ENCODE measurements at places on chromosomes 4 and X.
A peak's percentile ranks its signal among the peaks of the same experiment; 100 is the strongest.

DNA sequence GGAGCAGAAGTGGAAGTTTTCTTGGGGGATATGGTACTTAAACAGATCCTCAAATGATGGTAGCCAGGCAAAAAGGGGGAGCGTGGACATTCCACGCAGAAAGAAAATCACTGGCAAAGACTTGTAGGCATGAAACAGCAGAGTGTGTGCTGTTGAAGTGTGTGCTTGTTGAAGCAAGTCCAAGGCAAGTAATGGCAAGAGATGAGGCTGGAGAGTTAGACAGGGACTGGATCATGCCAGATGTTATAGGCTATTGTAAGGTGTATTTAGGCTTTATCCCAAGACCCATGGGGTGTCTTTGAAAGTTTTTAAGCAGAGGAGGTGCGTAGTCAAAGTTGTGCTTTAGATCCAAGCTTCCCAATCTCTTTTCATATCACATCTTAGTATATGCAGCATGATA is 124.5 kb downstream of the MBNL3 start:
- no peak for DNase-seq

DNA sequence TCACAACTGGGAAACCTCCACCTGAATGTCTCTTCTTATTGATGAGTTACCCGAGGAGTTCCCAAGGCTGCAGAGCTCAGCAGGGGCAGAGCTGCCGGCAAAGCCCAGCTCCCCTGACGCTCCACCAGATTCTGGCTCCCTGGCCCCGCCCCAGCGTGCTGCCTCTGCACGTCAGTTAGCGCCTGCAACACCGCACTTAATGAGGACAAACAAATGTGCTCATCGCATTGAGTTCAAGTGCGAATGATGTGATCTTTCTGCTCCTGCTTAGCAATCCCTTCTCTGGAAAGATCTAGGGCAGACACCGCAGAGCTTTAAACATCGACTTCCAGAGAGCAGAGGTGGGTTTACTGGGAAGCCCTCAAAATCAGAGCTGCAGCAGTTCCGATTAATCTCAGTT is 55.5 kb upstream of the FBXW7 start:
- peak; percentile 21 for DNase-seq

DNA sequence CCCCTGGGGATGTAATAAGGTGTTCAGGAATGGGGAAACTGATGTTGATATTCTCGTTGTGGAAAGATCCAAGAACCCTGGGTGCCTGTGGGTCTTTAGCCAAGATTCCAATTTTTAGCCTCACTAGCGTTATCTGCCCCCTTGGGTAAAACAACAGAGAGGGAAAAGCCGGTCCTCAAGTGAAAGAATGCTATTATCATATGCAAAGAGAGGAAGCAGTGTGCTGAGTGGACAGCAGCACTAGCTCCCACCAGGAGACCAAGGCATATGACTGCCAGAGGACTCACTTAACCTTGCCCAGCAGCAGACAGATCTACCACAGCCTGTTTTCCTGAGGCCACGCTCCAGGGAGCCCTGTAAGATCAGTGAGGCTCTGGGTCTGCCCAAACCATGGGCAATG is 257.9 kb upstream of the CPEB2 start:
- DNase-seq: no peak

- DNase-seq: no peak
These were observed 61.1 kb downstream of the HELT start for GRCh38 chr4:185079271-185079905.

- DNase-seq: no peak
These were observed 197.2 kb downstream of the BANK1 start for GRCh38 chr4:101987623-101988243.

DNA sequence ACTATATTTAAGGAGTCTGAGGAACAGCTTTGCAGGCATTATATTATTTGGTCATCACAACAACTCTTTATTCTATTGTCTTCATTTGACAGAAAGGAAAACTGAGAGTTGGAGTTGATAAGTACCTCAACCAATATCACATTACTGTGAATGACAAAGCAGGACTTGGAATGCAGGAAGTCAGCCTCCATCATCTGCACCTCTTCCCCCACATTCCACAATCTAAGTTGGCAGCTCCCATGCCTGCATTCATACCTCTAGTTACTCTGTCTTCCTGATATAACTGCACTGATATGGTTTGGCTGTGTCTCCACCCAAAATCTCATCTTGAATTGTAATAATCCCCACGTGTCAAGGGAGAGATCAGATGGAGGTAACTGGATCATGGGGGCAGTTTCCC is 356.7 kb downstream of the GALNTL6 start:
- no peak for DNase-seq

DNA sequence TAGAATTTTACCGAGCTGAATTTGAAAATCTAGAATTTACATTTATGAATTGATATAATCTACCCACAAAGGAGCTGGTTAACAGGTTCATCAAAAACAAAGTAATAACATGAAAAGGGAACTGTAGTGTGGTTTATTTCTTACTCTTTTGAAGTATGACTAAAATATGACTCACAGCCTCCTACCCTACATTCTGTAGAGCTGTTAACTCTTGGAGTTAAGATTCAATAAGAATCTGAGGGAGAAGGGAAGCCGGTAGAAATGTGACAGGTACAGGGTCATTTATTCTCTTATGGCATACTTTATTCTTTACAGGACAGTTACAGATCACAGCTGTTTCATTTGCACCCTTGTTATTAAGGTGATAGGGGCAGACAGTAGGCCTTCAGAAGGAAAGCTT is 132.2 kb upstream of the FAM47B start:
- DNase-seq: peak; percentile 18

DNA sequence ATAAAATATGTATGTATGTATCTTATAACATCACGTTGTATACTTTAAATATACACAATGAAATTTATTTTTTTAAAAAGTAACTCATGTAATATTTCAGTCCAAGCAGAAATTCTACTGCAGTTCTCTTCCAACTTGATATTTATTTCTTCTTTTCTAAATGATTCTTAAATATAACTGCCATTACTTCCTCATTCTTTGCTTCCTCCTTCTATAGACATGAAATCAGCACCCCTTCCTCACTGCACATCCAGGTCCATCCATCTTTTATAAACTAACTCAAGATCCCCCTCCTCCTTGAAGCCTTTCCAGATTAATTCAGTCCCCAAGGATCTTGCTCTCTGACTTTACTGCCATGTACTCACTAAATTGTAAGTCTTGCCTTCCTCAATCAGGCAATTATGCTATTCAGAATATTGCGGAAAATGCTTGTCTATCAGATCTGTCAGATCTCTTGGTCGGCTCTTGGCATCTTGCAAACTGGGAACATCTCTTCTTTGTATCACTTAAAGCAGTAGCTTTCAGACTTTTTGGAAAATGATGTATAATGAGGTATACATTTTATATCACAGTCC is 3.7 kb downstream of the GPRIN3 start:
- no peak for DNase-seq

DNA sequence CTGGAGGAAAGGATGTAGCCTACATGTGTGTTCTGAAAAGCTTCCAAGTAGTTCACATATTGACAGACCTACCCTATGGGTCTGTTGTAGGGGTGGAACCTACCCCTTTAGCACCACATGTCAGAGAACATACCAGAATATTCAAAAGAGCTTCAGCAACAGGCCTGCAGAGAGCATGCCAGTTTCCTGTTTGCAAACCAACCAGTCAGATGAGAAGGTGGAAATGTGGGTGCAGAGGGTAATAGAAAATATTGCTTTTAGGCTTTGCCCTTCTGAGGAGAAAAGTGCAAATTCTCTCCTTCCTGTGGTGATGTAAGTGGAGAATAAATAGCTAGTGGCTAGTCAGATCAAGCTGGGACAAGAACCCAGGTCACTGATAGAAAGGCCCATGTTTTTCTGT is 16.4 kb downstream of the INTS6L start:
- DNase-seq: no peak

DNA sequence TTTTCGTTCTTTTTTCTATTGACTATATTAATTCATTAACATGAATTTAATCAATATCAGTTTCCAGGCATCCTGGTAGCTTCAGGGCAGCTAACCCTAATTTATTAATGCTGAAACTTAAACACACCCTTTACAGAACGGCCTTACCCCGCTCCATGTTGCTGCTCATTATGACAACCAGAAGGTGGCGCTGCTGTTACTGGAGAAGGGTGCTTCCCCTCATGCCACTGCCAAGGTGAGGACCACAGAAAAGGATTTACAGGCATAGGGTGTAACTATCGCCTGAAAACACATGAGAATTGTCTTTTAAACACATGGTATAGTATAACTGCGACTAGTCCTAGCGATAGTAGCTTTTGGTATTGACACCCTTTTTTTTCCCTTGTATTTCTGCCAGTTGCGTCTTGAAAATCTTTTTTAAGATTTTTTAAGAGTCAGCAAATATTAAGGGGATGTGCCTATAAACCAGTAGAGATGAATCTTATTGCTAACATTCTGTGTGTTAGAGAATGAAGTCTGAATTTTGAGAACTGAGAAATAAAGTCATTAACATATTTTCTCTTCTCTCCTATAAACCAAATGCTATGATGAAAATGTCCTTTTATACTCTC is 229.0 kb downstream of the ANK2 start:
- DNase-seq: peak; percentile 75

DNA sequence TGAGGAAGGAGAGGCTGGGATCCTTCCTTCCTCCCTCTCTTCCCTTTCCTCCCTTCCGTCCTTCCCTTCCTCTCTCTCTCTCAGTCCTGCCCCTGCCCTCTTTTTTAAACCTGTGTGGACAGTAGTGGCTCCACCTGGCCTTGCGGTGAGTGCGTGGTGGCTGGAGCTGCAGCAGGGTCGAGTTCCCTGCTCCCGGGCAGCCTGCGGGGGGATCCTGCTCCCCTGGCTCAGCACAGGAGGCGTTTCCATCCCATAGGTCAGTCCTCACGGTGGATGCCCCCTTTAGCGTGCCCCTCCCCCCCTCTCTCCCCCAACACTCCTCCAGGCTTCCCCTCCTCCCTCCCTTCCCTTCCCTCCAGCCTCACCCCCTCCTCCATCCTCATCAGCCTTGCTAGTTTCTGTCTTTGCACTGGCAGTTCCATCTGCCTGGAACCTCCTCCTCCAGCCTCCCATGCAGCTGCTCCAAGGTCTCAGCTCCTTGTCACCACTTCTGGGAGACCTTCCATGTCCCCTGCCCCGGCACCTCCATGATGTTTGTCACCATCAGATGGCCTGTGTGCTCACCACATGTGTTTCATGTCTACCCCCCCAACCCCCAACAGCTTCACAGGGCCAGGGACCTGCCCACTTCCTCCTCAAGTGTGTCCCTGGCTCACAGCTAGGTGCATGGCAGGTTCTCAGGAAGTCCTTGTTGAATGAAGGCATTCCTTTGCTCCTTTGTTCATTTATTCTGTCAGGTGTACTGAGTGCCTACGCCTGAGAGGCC is 68.4 kb downstream of the PSAPL1 start:
- DNase-seq: no peak

GRCh38 chrX:43328358-43328946 is 327.6 kb upstream of the MAOA start:
- DNase-seq: no peak

DNA sequence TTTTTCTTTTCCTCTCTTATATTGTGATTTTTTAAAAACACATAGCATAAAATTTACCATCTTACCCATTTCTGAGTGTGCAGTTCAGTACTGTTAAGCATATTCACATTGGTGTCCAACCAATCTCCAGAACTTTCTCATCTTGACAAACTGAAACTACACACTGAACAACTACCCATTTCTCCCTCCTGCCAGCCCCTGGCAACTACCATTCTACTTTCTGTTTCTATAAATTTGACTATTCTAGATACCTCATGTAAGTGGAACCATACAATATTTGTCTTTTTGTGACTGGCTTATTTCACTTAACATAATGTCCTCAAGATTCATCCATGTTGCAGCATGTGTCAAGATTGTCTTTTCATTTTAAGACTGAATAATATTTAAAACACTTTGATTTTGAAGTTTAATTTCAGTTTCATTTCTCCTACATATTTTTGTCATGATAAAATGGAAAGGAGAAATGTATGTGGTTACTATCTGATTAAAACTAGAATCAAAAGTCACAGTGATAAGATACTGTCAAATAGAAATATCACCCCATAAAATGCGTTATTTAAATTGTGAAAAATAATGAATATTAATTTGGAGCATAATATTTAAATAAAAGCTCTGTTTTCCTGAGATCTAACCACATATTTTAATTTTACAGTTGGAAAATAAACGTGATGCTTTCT is 122.8 kb downstream of the DIPK2B start:
- DNase-seq: no peak

DNA sequence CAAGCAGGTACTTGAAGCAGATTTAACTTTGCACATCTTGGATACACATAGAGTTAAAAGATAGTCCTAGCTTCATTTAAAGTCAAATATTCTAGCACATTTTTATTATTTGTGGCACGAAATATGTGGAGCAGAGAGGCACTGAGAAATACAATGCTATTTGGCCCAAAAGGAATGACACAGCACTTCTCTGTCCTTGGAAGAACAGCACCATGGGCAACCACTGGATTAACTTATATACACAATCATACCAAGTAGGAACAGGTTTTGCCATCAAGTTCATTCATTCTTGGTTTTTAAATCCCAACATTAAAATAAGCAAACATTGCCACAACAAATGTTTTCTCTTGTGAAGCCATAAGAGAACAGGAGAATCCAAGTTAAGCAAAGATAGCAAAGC is 924 bp upstream of the ENAM start:
- DNase-seq: no peak

DNA sequence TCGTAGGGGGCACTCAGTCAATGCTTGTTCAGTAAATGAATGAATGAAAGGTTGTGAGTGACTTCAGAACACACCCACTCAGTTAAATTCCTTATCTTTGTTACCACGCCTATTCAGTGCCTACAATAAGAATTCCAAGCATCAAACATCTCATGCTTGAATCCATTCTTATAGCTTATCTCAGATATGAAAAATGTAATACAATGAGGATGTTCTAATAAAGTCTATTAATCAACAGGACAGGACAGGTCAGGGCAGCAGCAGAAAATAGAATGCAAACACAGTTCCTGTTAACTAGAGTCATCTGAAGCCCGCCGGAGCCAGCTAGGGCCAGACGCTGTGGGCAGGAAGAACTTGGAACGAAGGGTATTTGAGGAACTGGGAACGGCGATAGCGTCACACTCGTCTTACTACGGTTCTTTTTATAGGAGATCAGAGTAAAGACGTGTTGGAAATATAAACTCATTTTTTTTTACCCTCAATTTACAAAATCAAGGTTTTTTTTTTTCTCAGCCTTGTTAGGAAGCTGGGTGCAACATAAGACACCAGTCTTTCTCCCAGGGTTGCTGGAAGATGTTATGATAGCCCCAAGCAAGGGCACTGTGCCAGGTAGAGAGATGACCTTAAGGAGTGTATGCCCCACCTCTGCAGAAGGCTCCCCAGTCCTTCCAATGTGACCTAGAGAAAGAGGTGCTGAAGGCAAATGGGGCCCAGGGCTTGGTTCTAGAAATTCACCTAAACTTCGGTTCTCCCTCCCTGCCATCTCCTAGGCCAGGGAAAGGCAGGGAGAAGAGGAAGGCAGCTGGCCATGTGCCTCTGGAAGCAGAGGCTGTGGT is 48.3 kb downstream of the SEL1L3 start:
- no peak for DNase-seq

DNA sequence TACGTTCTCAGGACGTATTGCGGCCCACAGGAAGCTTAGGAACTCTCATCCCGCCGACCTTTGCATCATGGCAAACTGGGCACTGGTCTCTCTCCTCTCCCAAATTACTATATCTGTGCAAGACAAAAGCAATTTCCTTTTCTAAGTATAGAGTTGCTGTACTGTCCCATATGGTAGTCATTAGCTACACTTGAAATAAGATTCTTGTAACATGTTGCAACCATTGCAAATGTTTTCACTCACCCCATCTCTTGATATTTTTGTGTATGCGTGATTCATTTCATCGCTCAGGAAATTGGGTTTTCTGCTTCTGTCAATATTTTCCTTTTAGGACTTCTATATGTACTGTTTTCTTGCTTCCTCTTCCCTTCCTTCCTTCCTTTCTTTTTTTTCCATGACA is 15.7 kb downstream of the ARMCX6 start:
- DNase-seq: no peak
